ENCODE measurements at places on chromosomes 7 and 10. TPM values are rescaled to one million over a fixed set of nuclear protein-coding genes. Genes with fewer than 3 reads are reported as not detected.

BAIAP2L1 gene
- 28.2 TPM for total RNA-seq

- no peaks in the 10 kb centered on the region for H3K36me3 ChIP-seq
- peaks cover 25% of the 10 kb centered on the region for H3K4me1 ChIP-seq
- no peak overlapping the region for H3K4me3 ChIP-seq
- DNase-seq, result no peak
- no peak overlapping the region for H3K27ac ChIP-seq
These were observed 19.6 kb upstream of the AKR1C2 start for GRCh38 chr10:5023177-5023805.

OR2A1 gene
- total RNA-seq, result not detected

DNA sequence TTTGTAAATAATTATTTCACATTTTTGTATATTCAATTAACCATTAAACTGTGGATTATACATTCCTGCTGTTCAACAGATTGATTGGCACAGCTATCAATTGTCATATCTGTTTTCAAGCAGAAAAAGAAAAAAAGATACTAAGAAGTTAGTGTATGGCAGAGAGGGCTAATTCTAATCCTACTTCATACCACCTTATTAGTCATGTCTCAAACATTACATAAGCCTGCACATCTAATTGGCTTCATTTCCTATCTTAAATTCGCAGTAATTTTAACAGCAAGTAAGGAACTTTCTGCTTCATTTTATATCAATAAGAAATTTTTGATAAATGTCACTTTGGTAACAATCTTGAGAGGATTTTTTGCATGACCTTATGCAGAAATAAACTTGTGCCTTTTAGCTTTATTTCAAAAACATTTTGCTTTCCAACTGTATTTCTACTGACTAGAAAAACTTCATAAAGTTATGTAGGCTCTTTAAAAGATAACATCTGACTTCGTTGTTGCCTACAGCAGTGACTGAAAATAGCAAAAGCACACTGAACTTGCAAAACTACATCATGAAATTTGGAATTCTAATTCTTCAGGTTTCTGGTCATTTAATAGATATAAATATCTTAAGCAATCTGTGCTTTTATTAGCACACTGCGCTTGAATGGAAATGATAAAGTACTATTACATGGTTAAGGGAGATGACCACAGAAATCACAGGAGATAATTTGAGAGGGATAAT lies 111.5 kb downstream of the SEMA3C start:
- H3K27me3 ChIP-seq, result no peaks in the 10 kb centered on the region
- H3K36me3 ChIP-seq, result peaks cover 2% of the 10 kb centered on the region
- peaks cover 6% of the 10 kb centered on the region for H3K4me1 ChIP-seq
- H3K4me3 ChIP-seq, result no peak overlapping the region
- no peak overlapping the region for H3K27ac ChIP-seq

DNA sequence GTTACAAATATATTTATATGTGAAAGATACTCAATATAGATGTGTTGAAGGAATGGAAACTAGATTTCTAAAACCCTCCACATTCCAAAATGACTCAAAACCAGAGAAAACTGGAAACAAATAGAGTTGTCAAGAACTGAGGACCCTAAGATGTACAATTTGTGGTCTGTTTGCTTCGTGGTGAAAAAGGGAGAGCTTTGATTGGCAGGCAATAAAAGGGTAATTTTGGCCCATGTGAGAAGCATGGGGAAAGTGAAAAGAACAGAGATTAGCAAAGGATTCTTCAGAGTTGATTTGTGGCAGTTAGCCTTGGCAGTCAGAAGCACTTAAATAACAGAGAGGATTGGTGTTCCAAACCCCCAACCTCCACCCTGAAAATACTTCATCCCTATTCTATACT lies 37.1 kb upstream of the DKK1 start:
- no peak overlapping the region for H3K4me3 ChIP-seq
- H3K36me3 ChIP-seq, result no peaks in the 10 kb centered on the region
- DNase-seq, result no peak
- no peak overlapping the region for H3K27ac ChIP-seq
- H3K4me1 ChIP-seq, result no peaks in the 10 kb centered on the region

GRCh38 chr7:55966851-55967250 lies 2.5 kb downstream of the NIPSNAP2 start:
- H3K4me1 ChIP-seq, result peaks cover 37% of the 10 kb centered on the region
- no peaks in the 10 kb centered on the region for H3K27me3 ChIP-seq
- H3K4me3 ChIP-seq, result no peak overlapping the region
- no peak for DNase-seq
- H3K27ac ChIP-seq, result no peak overlapping the region

GRCh38 chr10:118626953-118627352 lies 31.5 kb upstream of the PRLHR start:
- peaks cover 12% of the 10 kb centered on the region for H3K4me1 ChIP-seq
- DNase-seq, result no peak
- H3K27ac ChIP-seq, result no peak overlapping the region
- no peak overlapping the region for H3K4me3 ChIP-seq
- no peaks in the 10 kb centered on the region for H3K36me3 ChIP-seq

MMD2 gene
- total RNA-seq, result not detected
